ENCODE measurements at places on chromosomes 4 and X. TPM values are rescaled to one million over a fixed set of nuclear protein-coding genes. Genes with fewer than 3 reads are reported as not detected.

- H3K4me3 ChIP-seq, result no peak overlapping the region
- H3K36me3 ChIP-seq, result no peaks in the 10 kb centered on the region
These were observed 415.8 kb upstream of the NR3C2 start for GRCh38 chr4:148857973-148858534.

DNA sequence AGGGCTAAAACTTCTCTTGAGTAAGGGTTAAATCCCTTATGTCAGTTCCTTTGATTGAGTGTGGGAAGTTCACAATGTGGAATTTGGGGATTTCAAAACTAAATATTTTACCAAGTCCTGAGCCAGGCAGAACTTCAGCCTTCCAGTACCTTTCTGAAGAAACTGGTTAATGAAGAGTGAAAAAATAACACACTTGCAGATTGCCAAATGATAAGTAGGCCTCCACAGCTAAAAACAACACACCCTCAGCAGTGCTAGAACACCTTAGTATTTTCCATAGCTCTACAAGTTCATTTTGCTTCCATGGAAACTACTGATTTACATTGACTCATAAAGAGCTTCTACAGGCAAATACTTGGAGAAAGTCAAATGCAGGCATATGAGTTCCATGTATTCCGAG is 326.8 kb downstream of the ZNF674 start:
- DNase-seq, result no peak
- no peak overlapping the region for H3K27ac ChIP-seq
- H3K4me3 ChIP-seq, result no peak overlapping the region

DNA sequence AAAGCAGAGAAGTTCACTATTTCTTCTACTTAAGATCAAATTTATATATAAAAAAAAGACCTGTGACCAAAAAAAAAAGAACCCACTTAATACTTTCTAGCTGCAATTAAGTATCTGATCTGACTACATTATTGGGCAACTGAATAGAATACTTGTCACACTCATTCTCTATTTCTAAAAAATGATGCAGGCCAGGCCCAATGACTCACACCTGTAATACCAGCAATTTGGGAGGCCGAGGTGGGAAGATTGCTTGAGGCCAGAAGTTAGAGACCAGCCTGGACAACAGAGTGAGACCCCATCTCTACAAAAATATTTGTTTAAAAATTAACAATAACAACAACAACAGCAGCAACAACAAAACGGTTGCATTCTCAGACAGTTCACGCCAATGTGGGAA is 108.8 kb upstream of the BMP2K start:
- no peak overlapping the region for H3K27ac ChIP-seq
- DNase-seq, result no peak
- no peaks in the 10 kb centered on the region for H3K27me3 ChIP-seq

DNA sequence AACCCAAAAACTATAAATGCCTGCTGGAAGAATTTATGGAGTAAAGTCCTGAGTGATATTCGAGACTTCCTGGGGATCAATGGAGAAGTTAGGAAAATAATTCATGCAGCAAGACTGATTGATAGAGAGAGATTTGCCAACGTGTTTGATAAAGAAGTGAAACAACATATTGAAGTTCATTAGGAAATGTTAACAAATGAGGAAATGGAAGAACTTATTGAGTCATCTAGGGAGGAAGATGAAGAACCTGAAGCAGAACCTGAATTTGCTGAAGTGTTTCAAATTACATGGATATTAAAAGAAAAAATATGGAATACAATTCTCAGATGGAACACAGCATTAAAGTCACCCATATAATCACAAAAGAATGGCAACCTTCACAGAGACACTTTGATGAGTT is 39.0 kb downstream of the DDX60 start:
- no peaks in the 10 kb centered on the region for H3K4me1 ChIP-seq
- no peak overlapping the region for H3K27ac ChIP-seq
- H3K36me3 ChIP-seq, result peaks cover 3% of the 10 kb centered on the region
- no peak overlapping the region for H3K4me3 ChIP-seq

- H3K36me3 ChIP-seq, result no peaks in the 10 kb centered on the region
- no peak overlapping the region for H3K27ac ChIP-seq
- peaks cover 4% of the 10 kb centered on the region for H3K4me1 ChIP-seq
- peaks cover 8% of the 10 kb centered on the region for H3K27me3 ChIP-seq
These were observed 233.6 kb upstream of the RPS6KA3 start for GRCh38 chrX:20500171-20500865.

GRCh38 chr4:77156912-77157858 is at the start of gene CCNG2:
Gene CCNG2 (plus strand): TSS chr4:77157207. CDS start chr4:77158533, 1,326 bp downstream.
- peak within 1 kb of the TSS; percentile 98 for H3K4me3 ChIP-seq
- H3K27me3 ChIP-seq, result peaks cover 3% of the 10 kb centered on the region
- peaks cover 7% of the 10 kb centered on the region for H3K36me3 ChIP-seq

- DNase-seq, result no peak
- no peak overlapping the region for H3K4me3 ChIP-seq
- H3K36me3 ChIP-seq, result no peaks in the 10 kb centered on the region
- peaks cover 29% of the 10 kb centered on the region for H3K4me1 ChIP-seq
- no peaks in the 10 kb centered on the region for H3K27me3 ChIP-seq
These were observed 4.5 kb downstream of the DTHD1 start for GRCh38 chr4:36285784-36286480.

- no peaks in the 10 kb centered on the region for H3K27me3 ChIP-seq
- H3K36me3 ChIP-seq, result peaks cover 2% of the 10 kb centered on the region
- H3K4me1 ChIP-seq, result peaks cover 15% of the 10 kb centered on the region
- H3K27ac ChIP-seq, result no peak overlapping the region
- DNase-seq, result no peak
These were observed 55.1 kb downstream of the GPAT3 start for GRCh38 chr4:83591056-83591455.

DNA sequence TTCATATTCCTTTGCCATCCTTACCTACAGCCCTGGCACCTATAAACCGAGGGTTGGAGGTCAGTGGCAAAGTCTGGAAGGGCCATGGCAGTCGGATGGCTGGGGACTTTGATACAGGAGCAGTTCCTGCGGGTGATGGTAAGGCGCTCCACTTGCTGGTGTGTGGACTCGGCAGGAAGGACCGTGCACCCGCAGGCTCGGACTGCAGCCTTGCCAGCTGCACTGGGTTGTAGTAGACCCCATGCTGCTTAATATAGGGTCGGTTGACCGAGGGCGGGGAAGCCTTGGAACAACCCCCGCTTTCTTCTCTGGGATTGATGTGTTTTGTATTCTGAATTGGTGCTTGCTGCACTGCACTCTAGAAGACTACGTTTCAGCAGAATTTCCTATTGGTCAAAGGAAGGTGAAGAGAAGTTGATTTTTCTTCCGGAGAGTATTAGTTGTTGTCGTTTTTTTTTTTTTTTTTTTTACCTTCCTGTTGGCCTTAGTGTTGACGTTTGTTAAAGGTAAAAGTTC is 638 bp downstream of the BLTP1 start:
- peak overlapping the region; percentile 86 for H3K4me3 ChIP-seq
- peaks cover 19% of the 10 kb centered on the region for H3K36me3 ChIP-seq
- DNase-seq, result peak; percentile 33
- peaks cover 21% of the 10 kb centered on the region for H3K4me1 ChIP-seq
- peaks cover 5% of the 10 kb centered on the region for H3K27me3 ChIP-seq

GRCh38 chr4:95541889-95542607 is 6.7 kb downstream of the UNC5C start:
- H3K4me1 ChIP-seq, result peaks cover 37% of the 10 kb centered on the region
- no peak for DNase-seq
- no peak overlapping the region for H3K4me3 ChIP-seq
- H3K27me3 ChIP-seq, result peaks cover 30% of the 10 kb centered on the region
- H3K27ac ChIP-seq, result no peak overlapping the region

GRCh38 chrX:118644378-118644777 is 83.0 kb upstream of the IL13RA1 start:
- H3K36me3 ChIP-seq, result peaks cover 3% of the 10 kb centered on the region
- H3K27me3 ChIP-seq, result no peaks in the 10 kb centered on the region
- H3K4me1 ChIP-seq, result peaks cover 7% of the 10 kb centered on the region
- H3K27ac ChIP-seq, result no peak overlapping the region
- DNase-seq, result no peak
- H3K4me3 ChIP-seq, result no peak overlapping the region

DNA sequence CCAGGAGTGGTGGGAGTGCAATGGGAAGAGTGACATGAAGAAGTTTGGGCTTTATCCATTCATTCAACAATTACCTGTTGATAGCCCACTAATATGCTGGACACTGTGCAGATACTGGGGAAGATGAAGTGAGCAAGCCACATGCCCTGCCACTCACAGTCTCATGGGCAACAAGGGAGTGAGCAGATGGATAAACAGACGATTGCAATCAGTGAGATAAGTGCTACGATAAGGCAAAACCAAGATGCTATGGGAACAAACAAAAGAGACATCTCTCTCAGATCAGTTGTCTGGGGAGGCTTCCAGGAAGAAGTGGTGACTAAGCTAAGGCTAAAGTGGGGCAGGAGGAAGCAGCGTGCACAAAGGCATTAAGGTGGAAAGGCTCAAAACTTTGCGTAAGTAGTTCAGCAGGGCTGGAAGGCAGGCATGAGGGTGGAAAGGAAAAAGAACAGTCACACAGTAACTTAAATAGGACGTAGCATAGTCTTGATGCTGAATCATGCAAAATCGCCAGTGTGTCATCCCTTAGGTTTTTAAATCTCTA is 31.7 kb downstream of the GAB3 start:
- no peaks in the 10 kb centered on the region for H3K27me3 ChIP-seq
- DNase-seq, result no peak
- no peak overlapping the region for H3K4me3 ChIP-seq
- no peaks in the 10 kb centered on the region for H3K36me3 ChIP-seq
- H3K27ac ChIP-seq, result no peak overlapping the region
- H3K4me1 ChIP-seq, result peaks cover 8% of the 10 kb centered on the region

DNA sequence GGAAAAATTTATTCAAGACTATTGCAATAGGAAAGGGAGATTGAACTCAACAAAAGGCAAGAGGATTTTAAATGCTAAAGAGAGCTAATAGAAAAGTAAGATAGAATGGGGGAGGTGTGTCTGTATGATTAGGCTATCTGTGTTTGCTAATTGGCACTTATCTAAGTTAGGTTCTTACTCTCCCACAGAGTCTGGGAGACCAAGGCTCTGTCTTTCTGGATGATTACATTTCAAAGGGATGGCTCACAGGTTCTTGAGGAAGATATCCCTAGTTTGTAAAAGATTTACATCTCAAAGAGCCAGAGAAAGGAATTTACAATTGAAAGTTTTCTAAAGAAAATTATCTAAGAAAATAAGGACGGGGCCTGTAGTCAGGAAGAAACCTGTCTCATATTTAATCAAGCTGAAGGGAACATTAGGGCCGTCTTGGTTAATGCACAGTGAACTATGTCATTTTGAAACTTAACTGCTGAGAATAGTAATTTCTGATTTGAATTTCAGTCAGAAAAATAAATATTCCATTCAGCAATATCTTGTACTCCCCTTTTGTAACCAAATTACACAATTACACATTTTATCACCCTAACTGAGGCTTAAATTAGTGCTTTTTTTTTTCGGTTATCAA is 75.8 kb downstream of the MAGEB10 start:
- H3K27ac ChIP-seq, result no peak overlapping the region
- DNase-seq, result no peak
- peaks cover 5% of the 10 kb centered on the region for H3K4me1 ChIP-seq
- no peak overlapping the region for H3K4me3 ChIP-seq
- peaks cover 4% of the 10 kb centered on the region for H3K36me3 ChIP-seq
- no peaks in the 10 kb centered on the region for H3K27me3 ChIP-seq

GRCh38 chr4:108051343-108051742 is 61.7 kb downstream of the HADH start:
- no peaks in the 10 kb centered on the region for H3K4me1 ChIP-seq
- no peaks in the 10 kb centered on the region for H3K27me3 ChIP-seq
- peaks cover 8% of the 10 kb centered on the region for H3K36me3 ChIP-seq
- DNase-seq, result no peak
- H3K27ac ChIP-seq, result no peak overlapping the region
- H3K4me3 ChIP-seq, result no peak overlapping the region

DNA sequence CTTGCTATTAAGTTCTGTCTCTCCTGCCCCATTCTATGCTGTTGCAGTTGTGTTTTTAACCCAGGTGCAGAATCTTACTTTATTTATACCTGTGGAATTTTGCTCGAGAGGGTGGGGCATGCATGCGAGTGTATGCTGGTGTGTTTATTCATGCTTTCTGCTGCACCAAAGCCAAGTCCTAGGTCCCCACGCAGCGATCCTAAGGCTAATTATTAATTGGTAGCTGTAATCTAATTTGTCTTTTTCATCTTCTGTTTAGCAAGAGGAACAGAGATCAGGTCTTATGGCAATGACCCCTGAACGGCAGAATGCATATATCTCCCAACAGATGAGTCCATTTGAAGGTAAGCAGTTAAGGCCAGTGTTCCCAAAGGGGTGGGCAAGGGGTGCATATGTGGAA is 58.7 kb upstream of the MTM1 start:
- no peaks in the 10 kb centered on the region for H3K27me3 ChIP-seq
- no peak overlapping the region for H3K27ac ChIP-seq
- DNase-seq, result no peak
- H3K4me3 ChIP-seq, result no peak overlapping the region
- H3K4me1 ChIP-seq, result peaks cover 32% of the 10 kb centered on the region
- H3K36me3 ChIP-seq, result no peaks in the 10 kb centered on the region

DNA sequence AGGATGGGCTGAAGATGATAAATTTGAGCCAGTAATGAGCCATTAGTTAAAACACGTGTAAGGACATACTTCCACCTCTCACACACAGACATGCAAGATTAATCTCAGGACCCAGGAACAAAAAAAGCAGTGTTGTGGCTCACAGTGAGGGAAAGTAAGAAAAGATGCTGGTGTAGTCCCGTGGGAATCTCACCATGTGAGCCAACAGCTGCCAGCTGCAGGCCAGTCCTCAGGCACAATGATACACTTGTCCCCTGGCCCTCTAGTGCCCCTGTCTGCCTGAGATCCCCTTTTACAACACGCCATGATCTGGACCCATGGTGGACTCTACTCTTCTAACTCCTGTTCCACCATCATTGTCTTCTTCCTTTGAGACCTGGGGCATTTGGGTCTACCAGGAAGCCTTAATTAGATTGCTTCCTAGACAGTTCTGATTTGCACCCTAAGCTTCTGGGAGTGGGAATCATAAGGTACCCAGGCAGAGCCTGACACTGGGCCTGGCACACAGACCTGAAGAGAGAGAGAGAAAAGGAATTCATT is 194.7 kb downstream of the STIM2 start:
- DNase-seq, result no peak
- H3K27ac ChIP-seq, result peak overlapping the region; percentile 5
- H3K27me3 ChIP-seq, result no peaks in the 10 kb centered on the region
- no peaks in the 10 kb centered on the region for H3K36me3 ChIP-seq
- no peak overlapping the region for H3K4me3 ChIP-seq

DNA sequence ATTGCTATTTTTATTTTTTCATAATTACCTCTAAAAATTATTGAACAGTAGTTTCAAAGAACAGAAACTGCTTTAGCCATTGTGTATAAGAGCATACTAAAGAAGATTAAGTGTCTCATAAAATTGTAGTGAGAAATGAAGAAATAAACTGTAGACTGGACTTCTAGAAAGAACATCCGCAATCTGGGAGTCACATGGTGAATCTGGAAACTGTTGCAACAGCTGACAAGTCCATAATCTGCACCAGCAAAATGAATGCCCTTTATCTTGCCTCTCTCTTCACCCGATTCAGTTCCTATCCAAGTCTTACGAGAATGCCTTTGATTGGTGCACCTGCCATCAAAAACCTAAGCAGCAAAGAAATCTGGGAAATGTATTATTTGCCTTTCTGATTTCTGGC is 312.9 kb downstream of the NAF1 start:
- no peak overlapping the region for H3K27ac ChIP-seq
- no peaks in the 10 kb centered on the region for H3K36me3 ChIP-seq
- no peaks in the 10 kb centered on the region for H3K27me3 ChIP-seq
- no peak overlapping the region for H3K4me3 ChIP-seq
- H3K4me1 ChIP-seq, result no peaks in the 10 kb centered on the region
- DNase-seq, result no peak

The LGI2 gene
- total RNA-seq, result 4.6 TPM

The CISD2 gene
- total RNA-seq, result 43.2 TPM

The PTCHD1 gene
- total RNA-seq, result 0.32 TPM

The CORIN gene
- total RNA-seq, result 0.34 TPM

The LRCH2 gene
- 16.4 TPM for total RNA-seq

The RASL11B gene
- 10.2 TPM for total RNA-seq

The FAM47E gene
- 1.6 TPM for total RNA-seq

The ABCE1 gene
- total RNA-seq, result 88.6 TPM

The PABPC4L gene
- total RNA-seq, result 4.3 TPM

The SHROOM3 gene
- 36.4 TPM for total RNA-seq
